Aorta (tissue), 5 donors: ENCODE measurements at places on chromosomes 4 and X. TPM values are rescaled to one million over a fixed set of nuclear protein-coding genes. Genes with fewer than 3 reads are reported as not detected.
A peak's percentile ranks its signal among the peaks of the same experiment; 100 is the strongest.

DNA sequence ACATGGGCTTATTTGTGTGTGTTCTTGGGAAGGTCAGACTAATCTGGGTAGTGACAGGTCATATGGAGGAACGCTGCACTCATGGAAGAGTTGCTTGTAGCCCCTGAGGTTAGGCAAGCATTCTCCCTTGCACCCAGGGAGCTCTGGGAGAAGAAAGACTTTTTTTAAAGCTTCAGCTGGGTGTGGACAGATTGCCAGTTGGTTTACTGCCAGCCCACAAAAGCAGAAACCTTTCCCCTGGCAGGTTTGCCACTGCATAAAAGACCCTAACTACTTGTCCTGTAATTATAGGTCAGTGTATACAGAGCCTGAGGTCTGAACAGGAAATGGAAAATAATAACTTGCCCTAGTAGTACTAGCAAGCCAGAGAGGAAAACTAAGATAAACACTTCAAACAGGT is 7.4 kb upstream of the NFKB1 start:
- DNase-seq, result no peak
- peaks cover 5% of the 10 kb centered on the region for H3K4me1 ChIP-seq
- H3K36me3 ChIP-seq, result no peaks in the 10 kb centered on the region
- no peak overlapping the region for H3K27ac ChIP-seq

DNA sequence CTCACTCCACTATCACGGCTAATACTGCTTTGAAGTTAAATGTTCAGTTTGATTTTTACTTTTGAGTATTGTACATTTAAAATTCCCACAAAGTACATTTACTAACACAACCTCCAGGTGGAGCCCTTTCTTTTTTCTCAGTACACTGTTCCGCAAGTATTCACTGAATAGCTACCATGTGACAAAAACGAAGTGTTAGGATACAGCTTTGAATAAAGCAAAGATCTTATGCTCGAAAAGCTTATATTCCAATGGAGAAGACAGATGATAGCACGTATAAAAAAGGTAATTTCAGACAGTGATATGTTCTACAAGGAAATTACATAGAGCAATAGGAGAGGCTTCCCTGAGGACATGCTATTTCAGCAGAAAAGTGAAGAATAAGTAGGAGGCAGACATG is 60.7 kb upstream of the ABCG2 start:
- H3K36me3 ChIP-seq, result no peaks in the 10 kb centered on the region
- no peak for DNase-seq
- H3K4me1 ChIP-seq, result no peaks in the 10 kb centered on the region
- H3K4me3 ChIP-seq, result no peak overlapping the region
- no peaks in the 10 kb centered on the region for H3K27me3 ChIP-seq
- H3K27ac ChIP-seq, result no peak overlapping the region

DNA sequence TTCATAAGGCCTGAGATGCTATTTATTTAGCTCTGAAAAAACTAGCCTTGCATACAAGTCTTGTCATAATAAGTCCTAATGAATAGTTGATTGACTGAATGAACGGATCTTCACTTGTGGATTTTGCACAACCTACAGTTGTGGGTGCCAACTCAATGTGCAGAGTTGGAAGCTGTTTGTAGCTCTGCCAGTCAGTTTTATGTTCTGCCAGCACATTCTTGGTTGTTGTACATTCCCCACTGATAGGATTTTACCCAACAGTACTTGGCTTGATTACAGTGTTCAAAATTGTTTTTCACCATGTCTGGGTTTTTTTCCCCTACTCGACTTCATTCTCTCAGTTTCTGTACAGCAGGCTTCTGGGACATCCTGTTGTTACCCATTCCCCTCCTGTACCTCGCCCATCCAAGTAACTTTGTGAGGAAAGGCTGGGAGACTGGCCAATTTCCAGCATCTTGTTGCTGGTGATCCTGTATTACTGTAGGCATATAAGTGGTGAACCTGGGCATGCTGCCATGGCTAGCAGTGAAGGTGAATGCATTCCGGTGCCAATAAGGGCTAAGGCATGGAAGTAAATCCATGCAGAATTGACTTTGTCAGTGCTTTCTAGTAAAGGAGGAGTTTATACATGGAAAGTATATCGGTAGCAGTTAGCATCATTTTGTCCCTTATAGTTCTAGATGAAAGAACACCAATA is 22.8 kb downstream of the IL1RAPL1 start:
- no peaks in the 10 kb centered on the region for H3K27me3 ChIP-seq
- no peak overlapping the region for H3K4me3 ChIP-seq
- no peak for DNase-seq
- peaks cover 4% of the 10 kb centered on the region for H3K4me1 ChIP-seq

DNA sequence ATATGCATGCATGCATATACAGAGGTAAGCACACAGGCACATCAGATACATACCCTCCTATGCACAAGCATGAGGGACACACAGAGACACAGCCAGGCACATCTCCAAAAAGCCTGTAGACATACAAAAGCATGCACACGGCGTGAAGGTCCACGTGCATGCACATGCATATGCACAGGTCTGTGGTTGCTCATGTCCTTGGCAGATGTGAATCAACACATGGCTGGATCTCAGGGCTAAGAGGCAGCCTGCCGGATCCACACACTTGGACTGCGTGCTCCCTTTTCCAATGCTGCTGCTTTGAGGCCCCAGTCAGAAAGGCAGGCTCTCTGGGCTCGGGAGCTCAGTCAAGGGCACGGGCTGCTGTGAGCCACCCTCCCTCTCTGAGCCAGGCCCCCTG is 3.6 kb downstream of the STARD8 start:
- no peak for DNase-seq
- H3K4me1 ChIP-seq, result no peaks in the 10 kb centered on the region
- no peaks in the 10 kb centered on the region for H3K36me3 ChIP-seq
- no peak overlapping the region for H3K4me3 ChIP-seq
- H3K27me3 ChIP-seq, result no peaks in the 10 kb centered on the region
- no peak overlapping the region for H3K27ac ChIP-seq

- H3K27ac ChIP-seq, result no peak overlapping the region
- H3K36me3 ChIP-seq, result no peaks in the 10 kb centered on the region
- H3K4me3 ChIP-seq, result no peak overlapping the region
- no peak for DNase-seq
Measured at GRCh38 chr4:107630185-107630705, 89.8 kb downstream of the PAPSS1 start.

- no peaks in the 10 kb centered on the region for H3K36me3 ChIP-seq
- no peak overlapping the region for H3K4me3 ChIP-seq
- H3K27ac ChIP-seq, result no peak overlapping the region
Measured at GRCh38 chrX:56216332-56216731, 15.8 kb upstream of the KLF8 start.

DNA sequence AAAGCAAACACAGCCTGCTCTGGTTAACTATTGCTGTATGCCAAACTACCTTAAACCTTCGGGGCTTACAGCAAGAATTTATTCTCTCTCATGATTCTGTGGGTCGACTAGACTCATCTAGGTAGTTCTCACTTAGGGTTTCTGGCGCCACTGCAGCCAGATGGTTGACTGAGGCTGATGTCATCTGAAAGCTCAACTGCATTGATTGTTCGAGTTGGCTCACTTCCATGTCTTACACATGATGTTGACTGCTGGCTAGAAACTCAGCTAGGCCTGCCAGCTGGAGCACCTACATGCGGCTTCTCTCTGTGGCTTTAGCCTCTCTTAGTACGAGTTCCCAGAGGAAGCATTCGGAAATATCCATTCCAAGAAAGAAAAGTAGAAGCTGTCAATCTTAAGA is 103.2 kb downstream of the SRPX start:
- no peak overlapping the region for H3K27ac ChIP-seq
- no peak for DNase-seq
- no peak overlapping the region for H3K4me3 ChIP-seq
- H3K27me3 ChIP-seq, result no peaks in the 10 kb centered on the region

- no peak for DNase-seq
- H3K4me1 ChIP-seq, result no peaks in the 10 kb centered on the region
- no peaks in the 10 kb centered on the region for H3K36me3 ChIP-seq
- H3K4me3 ChIP-seq, result no peak overlapping the region
- H3K27me3 ChIP-seq, result no peaks in the 10 kb centered on the region
- no peak overlapping the region for H3K27ac ChIP-seq
Measured at GRCh38 chr4:38328989-38329729, 334.8 kb upstream of the KLF3 start.

- DNase-seq, result no peak
- no peak overlapping the region for H3K4me3 ChIP-seq
- H3K36me3 ChIP-seq, result no peaks in the 10 kb centered on the region
- H3K4me1 ChIP-seq, result no peaks in the 10 kb centered on the region
- no peaks in the 10 kb centered on the region for H3K27me3 ChIP-seq
Measured at GRCh38 chrX:13474164-13474516, 95.3 kb upstream of the EGFL6 start.

- no peaks in the 10 kb centered on the region for H3K4me1 ChIP-seq
- H3K27ac ChIP-seq, result no peak overlapping the region
- no peaks in the 10 kb centered on the region for H3K27me3 ChIP-seq
- peak; percentile 93 for DNase-seq
Measured at GRCh38 chrX:73851014-73852009, 288.3 kb downstream of the CHIC1 start.

GRCh38 chr4:18754180-18754579 is 732.6 kb upstream of the LCORL start:
- H3K27ac ChIP-seq, result no peak overlapping the region
- H3K36me3 ChIP-seq, result no peaks in the 10 kb centered on the region
- H3K4me3 ChIP-seq, result no peak overlapping the region
- no peak for DNase-seq

GRCh38 chr4:157929486-157929885 is 243.3 kb downstream of the GASK1B start:
- H3K27ac ChIP-seq, result no peak overlapping the region
- H3K4me1 ChIP-seq, result no peaks in the 10 kb centered on the region
- no peaks in the 10 kb centered on the region for H3K27me3 ChIP-seq
- H3K4me3 ChIP-seq, result no peak overlapping the region
- no peak for DNase-seq

GRCh38 chr4:160265836-160266235 is 1163.0 kb downstream of the RAPGEF2 start:
- no peak for DNase-seq
- H3K27me3 ChIP-seq, result no peaks in the 10 kb centered on the region
- H3K36me3 ChIP-seq, result no peaks in the 10 kb centered on the region
- no peak overlapping the region for H3K4me3 ChIP-seq
- no peaks in the 10 kb centered on the region for H3K4me1 ChIP-seq

DNA sequence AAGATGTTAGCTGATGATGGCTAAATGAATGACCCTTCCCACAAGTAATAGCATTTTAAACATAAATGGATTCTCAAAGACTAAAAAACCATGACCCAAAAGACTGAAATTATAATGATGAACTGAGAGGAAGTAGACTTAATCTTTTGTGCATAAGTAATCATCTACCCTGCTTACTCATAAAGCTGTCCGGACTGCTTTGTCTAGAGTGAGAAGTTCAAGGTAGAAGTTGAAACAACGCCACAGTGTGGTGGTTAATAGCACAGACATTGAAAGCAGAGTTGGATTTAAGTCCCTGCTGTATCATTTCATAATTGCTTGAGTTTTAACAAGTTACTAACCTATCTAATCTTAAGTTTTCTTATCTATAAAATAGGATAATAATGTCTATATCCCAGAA is 346.6 kb downstream of the CENPC start:
- no peak overlapping the region for H3K27ac ChIP-seq
- no peaks in the 10 kb centered on the region for H3K36me3 ChIP-seq
- H3K4me1 ChIP-seq, result no peaks in the 10 kb centered on the region
- no peak overlapping the region for H3K4me3 ChIP-seq
- DNase-seq, result no peak

- no peak for DNase-seq
- peaks cover 3% of the 10 kb centered on the region for H3K4me1 ChIP-seq
- no peak overlapping the region for H3K4me3 ChIP-seq
Measured at GRCh38 chr4:113699772-113700171, 61.8 kb downstream of the CAMK2D start.

GRCh38 chr4:112647785-112648184 is 10.8 kb downstream of the LARP7 start:
- H3K36me3 ChIP-seq, result peaks cover 5% of the 10 kb centered on the region
- no peak for DNase-seq
- no peak overlapping the region for H3K27ac ChIP-seq

DNA sequence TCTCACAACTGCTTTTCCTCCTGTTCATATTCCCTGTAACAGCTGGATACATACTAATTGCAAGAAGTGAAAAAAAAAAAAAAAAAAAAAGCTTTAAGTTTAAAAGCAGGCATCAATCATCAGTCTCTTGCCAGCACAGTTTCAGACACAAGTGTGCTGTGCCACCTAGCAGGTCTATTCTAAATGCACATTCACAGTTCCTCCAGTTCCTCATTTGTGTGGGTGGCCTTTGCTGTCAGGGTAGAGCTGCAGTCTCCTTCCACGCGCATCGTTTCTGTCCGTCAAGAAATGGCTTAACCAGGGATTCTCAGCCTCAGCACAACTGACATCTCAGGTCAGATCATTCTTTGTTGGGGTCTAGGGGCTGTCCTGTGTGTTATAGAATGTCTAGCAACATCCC is 61.6 kb downstream of the SCML1 start:
- peaks cover 9% of the 10 kb centered on the region for H3K36me3 ChIP-seq
- no peak overlapping the region for H3K4me3 ChIP-seq
- no peak for DNase-seq

DNA sequence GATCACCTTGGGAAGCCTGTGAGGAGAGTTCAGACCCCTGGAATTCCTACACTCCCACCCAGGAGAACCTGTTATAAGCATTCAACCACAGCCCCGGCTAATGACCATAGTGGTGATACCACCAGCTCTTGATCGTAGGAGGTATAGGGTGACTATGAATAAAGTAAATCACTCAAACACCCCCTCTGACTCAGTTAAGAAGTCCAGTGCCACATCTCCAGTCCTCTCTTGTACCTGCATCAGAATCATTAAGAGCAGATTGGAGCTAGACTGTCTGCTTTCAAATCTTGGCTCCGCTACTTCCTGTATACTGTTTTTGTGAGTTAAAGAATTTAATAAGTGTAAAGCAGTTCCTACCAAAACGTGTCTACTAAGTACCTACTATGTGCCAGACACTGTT is 565.1 kb upstream of the DIPK2B start:
- H3K27ac ChIP-seq, result no peak overlapping the region
- no peaks in the 10 kb centered on the region for H3K36me3 ChIP-seq
- H3K4me1 ChIP-seq, result peaks cover 1% of the 10 kb centered on the region
- no peak for DNase-seq

GRCh38 chr4:134326866-134327265 is 125.3 kb upstream of the PABPC4L start:
- H3K27me3 ChIP-seq, result no peaks in the 10 kb centered on the region
- no peaks in the 10 kb centered on the region for H3K36me3 ChIP-seq
- DNase-seq, result no peak

GRCh38 chr4:54085284-54085683 is 14.7 kb upstream of the GSX2 start:
- H3K4me1 ChIP-seq, result peaks cover 2% of the 10 kb centered on the region
- no peak overlapping the region for H3K4me3 ChIP-seq
- H3K36me3 ChIP-seq, result no peaks in the 10 kb centered on the region

GRCh38 chrX:140918398-140919038 is 83.9 kb upstream of the SPANXB1 start:
- no peak for DNase-seq
- peak overlapping the region; percentile 25 for H3K27ac ChIP-seq
- H3K27me3 ChIP-seq, result no peaks in the 10 kb centered on the region

The PF4V1 gene
- not detected for total RNA-seq

The FSTL5 gene
- total RNA-seq, result not detected

The PRICKLE3 gene
- total RNA-seq, result 13.3 TPM

The INTS6L gene
- 10.3 TPM for total RNA-seq

The KLF8 gene
- 28.3 TPM for total RNA-seq

The RS1 gene
- not detected for total RNA-seq

The CT45A2 gene
- not detected for total RNA-seq

The ABLIM2 gene
- total RNA-seq, result 15.4 TPM
